ENCODE measurements at places on chromosomes 7 and 10.

GRCh38 chr7:148148456-148148855 lies 442.1 kb upstream of the C7orf33 start:
- no peak for DNase-seq

DNA sequence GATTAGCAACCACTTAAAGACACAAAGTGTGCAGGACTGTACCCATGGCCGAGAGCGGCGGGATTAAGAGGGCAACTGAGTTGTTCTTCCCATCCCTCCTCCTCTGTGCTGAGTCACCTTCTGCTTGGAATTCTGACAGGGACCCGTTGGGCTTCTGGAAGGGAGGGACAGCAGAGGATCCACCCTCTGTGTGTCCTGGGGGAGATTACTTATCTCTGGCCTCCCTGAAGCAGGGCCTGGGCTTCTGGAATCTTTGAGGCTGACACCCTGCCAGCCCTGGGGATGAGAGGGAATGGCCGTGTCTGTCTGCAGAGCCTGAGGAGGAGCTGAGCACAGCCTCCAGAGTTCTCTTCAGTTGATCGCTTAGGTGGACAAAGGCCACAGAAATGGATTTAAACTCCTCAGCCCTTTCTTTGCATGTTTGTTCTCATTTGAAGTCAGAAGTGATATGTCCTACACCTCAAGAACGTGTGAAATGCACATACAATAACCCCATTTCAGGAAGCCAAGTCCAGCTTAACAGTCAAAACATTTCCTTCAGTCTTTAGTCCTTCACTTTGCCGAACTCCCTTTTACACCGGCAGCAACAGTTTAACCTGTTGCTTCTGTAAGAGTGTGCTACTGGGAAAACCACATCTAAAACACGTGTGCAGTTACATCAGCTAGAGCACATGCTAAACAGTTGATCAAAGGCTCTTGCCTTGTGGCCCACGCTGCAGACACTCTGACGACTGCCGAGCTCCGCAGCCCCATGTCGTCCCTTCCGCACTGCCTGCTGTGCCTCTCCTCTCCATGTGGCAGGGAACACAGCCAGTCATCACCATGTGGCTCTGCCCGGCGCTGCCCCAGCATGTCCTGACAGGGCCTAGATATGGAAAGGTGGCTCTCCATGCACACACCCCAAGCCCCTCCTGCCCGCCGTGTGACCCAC lies 55.7 kb downstream of the IKZF1 start:
- DNase-seq = no peak

DNA sequence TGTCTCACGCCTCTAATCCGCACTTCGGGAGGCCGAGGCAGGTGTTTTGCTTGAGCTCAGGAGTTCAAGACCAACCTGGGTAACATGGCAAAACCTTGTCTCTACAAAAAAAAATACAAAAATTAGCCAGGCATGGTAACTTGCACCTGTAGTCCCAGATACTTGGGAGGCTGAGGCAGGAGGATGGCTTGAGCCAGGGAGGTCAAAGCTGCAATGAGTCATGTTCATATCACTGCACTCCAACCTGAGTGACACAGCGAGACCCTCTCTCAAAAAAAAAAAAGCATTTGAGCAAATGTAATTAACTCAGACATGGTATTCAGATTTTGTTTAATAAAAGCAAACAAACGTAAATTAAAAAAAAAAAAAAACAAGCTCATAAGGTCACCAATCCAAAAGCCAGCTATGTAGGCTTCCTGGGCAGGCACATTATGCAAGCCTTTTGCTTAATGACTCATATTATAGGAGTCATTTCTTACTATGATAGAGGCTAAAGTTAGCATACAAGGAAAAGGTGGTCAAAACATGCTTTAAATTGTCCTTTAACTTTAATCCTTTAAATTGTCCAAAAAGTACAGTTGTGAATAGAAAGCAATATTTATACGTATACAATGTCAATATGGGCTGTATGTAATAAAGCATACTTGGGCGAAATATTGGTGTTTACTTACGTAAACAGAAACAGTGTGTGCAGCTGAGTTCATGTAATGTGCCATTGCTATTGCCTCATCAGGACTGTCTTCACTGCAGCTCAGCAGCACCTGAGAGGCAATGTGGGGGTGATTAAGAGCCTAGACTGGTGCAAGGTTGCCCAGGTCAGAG lies 13.0 kb downstream of the AKR1D1 start:
- DNase-seq = no peak

DNA sequence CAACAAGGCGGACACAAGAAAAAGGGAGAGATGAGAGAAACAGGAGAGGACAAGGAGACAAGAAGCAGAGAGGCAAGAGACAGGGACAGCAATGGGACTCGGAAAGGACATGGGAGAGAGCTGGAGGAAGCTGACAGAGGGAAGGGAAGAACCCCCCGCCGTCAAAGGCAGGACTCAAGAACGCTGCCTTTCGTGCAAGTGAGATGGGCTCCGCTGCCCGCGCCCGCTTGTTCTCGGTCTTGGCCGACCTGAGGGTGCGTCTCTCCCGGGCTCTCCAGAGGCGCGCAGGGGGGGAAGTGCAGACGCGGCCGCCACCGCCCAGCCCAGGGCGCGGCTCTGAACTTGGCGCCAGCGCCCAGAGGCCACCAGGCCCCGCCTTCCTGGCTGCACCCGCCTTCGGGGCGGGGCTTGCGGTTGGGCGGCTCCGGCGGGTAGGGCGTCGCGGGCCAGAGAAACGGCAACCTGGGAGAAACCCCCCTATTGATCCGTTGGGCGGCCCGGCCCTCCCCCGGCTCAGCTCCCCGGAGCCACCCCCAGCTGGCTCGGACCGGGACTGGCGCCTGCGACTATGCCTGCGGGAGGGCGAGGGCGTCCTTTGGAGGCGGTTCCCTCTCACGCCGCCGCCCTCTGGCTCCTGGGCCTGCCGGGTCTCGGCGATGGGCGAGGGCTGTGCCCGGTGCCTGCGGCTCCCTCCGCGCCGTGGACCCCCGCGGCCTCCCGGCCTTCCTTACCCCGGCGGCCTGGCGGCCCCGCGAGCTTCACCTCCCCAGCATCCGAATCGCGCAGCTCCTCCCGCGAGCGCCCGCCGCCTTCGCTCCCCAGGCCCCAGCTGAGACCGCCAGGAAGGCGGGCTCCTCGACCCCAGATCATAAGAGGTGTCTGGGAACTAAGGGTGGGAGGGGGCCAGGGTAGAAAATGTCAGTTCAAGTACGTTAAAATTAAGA lies 2.2 kb upstream of the ANTXRL start:
- DNase-seq = no peak

DNA sequence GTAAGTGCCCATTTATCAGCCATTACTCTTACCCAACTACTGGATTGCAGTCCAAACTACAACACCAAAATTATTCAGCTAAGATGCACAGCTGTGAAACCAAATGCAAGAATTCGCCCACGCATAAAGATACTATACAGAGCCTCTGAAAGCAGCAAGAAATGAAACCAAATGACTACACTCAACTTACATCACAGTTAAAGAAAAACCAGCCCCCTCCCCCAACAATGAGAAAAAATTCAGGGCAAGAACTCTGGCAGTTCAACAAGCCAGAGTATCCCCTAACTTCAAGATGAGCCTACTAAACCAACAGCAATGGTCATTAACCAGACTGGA lies 209.1 kb upstream of the VWC2 start:
- no peak for DNase-seq

DNA sequence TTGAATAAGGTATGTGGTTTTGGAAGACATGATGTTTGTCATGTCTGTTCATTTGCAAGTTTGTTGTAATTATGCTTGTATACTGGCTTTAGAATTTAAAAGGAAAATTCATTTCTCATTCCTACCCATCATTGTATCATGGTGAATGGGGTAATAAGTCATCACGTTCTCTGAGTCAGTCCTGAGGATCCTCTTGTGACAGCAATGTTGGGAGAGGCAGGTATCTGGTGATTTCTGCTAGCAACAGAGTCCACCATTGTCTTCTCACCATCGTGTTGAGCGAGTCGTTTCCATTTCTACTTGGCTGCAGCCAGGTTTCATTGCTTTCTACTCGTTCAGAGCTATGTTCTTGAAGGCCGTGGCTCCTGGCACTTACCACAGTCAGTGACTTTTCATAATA lies 16.3 kb downstream of the CUL1 start:
- no peak for DNase-seq

- DNase-seq = no peak
Measured at GRCh38 chr10:42948040-42948439, 128.8 kb upstream of the RET start.

GRCh38 chr7:130923930-130924329 lies 189.9 kb upstream of the KLF14 start:
- no peak for DNase-seq

GRCh38 chr10:128711806-128712205 lies 585.6 kb upstream of the MKI67 start:
- DNase-seq = no peak

GRCh38 chr10:78584681-78585080 lies 484.1 kb upstream of the ZMIZ1 start:
- DNase-seq = no peak

GRCh38 chr10:76491216-76491615 lies 1059.8 kb downstream of the LRMDA start:
- no peak for DNase-seq

DNA sequence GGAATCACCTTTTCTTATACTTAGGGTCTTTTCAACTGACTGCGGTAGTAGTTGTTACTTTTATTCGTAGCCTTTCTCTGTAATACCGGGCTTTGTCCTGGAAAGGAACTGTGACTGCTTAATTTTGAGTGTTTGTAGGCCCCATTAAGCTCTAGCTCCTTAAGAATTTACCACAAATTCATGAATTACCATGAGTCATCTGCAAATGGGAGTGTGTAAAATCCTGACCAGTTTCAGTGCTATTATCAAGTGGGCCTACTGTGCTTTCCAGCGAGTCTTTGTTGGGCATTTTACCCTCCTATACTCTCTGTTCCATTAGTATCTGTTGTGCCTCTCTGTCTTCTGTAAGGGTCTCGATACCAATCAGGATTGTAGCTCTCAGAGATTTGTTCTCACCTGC lies 49.7 kb downstream of the ZMYND11 start:
- no peak for DNase-seq

DNA sequence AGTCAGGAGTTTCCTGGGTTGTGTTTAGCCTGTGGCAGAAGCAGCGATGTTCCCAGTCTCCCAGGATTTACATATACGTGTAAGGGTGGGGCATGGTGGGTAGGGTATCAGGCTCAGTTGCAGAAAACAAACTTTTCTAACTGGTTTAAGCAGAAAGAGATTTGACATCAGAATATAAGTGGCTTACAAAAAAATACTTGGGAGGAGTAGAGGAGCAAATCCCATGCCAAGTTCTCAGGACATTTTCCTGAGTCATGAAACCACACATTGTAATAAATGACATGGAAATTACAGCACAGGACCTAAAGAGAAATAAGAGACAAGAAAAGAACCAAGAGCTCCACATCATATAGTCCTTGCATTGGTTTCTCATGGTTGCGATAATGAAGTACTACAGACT lies 26.2 kb upstream of the FRMD4A start:
- DNase-seq = no peak

DNA sequence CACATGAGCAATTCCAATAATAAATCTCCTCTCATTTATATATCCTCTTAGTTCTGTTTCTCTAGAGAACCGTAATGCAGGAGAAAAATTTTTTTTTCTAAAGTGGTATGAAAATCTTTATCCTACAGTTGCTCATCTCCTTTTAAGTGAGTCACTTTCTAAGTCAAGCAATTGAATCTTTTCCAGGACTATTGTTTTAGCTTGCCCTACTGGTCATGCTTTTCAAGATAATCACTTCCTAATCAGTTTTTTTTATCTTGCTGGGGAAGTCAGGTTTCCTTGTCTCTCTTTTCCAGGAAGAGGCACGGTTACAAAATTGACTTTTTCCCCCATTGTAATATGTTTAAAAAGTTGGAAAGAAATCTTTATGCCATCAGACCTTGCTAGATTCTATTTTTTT lies 44.0 kb downstream of the INPP5F start:
- no peak for DNase-seq

- no peak for DNase-seq
Measured at GRCh38 chr7:33921216-33921938, 16.0 kb downstream of the BMPER start.

DNA sequence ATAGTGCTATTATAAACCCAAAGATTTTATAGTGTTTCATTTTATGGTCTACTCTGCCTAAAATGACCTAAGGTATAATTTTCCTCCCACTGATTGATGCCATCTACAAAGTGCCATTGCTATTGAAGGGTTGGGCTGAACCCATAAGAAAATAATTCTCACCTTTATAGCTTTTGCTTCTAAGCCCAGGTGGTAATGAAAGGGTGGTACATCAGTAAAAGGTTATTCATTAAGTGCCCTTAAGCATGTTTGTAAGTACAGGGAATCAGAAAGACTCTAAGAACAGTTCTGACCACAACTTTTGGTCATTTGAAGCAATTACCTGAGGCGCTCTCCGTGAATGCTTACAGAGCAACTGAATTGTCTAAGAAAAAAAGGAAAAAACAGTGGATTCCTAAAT lies 1247.3 kb downstream of the NXPH1 start:
- DNase-seq = no peak

- DNase-seq = peak; percentile 36
Measured at GRCh38 chr10:42864575-42864974, 82.0 kb downstream of the BMS1 start.

- no peak for DNase-seq
Measured at GRCh38 chr10:129626309-129626708, 159.3 kb downstream of the MGMT start.

- no peak for DNase-seq
Measured at GRCh38 chr7:131546583-131547141, 9.8 kb downstream of the PODXL start.

- DNase-seq = no peak
Measured at GRCh38 chr7:29539471-29539870, 24.2 kb upstream of the PRR15 start.

- no peak for DNase-seq
Measured at GRCh38 chr7:128112781-128113221, 81.6 kb upstream of the LRRC4 start.

DNA sequence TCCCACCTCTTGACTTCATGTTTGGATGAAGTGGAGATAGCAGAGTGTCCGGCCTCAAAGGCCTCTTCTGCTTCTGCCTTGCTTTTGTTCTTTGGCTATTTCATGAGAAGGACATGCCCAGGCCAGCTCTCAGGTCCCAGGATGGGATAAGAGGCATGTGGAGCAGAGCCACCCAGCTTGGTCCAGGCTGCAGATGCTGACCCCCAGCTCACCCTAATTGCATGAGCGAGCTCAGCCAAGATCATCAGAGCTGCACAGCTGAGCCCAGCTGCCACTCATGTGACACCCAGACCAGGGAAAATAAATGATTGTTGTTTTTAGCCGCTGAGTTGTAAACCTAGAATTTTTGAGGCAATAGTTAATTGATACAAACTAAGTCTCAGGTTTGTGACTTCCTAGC lies 230.0 kb downstream of the PHF14 start:
- no peak for DNase-seq

DNA sequence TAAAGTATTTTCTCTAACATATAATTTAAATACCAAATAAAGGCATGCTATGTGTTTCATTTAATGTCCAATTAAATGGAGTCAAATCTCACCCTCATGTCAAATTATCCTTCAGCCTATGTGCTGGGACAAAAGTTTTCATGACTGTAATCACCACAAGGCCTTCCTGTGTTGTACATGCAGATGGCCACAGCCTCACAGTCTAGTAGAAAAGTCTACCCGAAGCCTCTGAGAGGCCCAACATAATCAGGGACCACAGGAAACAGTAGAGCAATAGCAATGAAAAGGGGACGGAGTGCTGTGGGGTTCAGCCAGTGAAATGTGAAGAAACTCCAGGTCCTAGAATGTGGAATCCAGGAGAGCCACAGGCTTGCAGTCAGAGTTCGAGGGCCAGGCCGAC lies 140.2 kb upstream of the KLF6 start:
- DNase-seq = no peak

GRCh38 chr10:99742701-99743100 lies 10.7 kb downstream of the CUTC start:
- no peak for DNase-seq

- DNase-seq = no peak
Measured at GRCh38 chr7:115851291-115851690, 179.3 kb downstream of the TFEC start.

- no peak for DNase-seq
Measured at GRCh38 chr7:98469088-98469487, 68.2 kb upstream of the BAIAP2L1 start.
